Frontal cortex (tissue), 4 donors: ENCODE measurements at places on chromosomes 5 and 9. TPM values are rescaled to one million over a fixed set of nuclear protein-coding genes. Genes with fewer than 3 reads are reported as not detected.

EGFL7 gene
- 12.6 TPM for total RNA-seq

IL31RA gene
- not detected for total RNA-seq

RASEF gene
- total RNA-seq, result 0.41 TPM

PCDHGB5 gene
- total RNA-seq, result 13.0 TPM

PCDHGB7 gene
- total RNA-seq, result 10.6 TPM
